HFFc6 (cell line): ENCODE measurements at places on chromosomes 7 and 10.

DNA sequence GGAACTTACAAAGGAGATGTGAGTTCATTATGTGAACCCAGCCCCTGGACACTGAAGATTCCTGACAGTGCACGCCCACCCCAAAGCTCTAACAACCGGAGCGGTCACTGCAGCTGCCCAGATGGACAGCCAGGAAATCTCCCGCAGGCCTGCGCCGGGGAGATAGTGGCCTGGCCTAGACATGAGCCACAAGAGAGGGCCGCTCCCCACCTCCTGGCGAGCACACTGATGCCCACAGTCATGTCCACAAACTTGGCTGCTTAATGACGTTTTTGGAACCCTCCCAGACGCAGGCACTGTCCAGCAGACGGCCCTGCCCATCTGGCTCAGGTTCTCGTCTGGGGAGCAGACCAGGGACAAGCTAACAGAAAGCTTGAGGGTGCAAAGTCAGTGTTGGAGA is 34.2 kb downstream of the TCERG1L start:
- DNase-seq, result no peak

GRCh38 chr10:26770069-26770468 is 72.6 kb downstream of the PDSS1 start:
- DNase-seq, result no peak

DNA sequence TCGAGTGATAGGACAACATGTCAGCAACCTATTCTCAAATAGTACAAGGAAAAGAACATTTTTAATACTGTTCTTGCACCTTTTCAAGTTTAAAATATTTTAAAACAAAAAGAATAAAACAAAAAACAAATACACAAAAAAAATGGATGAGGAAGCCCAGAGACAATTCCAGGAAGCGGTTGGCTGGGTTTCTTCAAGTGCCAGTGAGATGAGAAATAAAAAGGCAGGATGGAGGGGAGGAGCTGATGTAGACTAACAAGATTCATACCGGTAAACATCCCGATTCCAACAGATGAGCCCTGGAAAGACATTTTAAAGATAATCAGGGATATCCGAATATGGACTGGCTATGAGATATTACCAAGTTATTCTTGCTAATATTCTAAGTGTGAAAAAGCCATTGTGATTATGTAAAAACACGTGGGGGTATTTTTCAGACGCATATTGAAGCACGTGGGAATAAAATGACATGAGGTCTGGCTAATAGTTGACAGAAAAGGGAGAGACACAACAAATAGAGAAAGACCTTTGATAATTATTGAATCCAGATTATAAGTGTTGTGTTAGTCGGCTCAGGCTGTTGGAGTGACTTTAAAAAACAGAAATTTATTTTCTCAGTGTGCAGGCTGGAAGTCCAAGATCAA is 101.3 kb upstream of the LRRC4 start:
- DNase-seq, result no peak

DNA sequence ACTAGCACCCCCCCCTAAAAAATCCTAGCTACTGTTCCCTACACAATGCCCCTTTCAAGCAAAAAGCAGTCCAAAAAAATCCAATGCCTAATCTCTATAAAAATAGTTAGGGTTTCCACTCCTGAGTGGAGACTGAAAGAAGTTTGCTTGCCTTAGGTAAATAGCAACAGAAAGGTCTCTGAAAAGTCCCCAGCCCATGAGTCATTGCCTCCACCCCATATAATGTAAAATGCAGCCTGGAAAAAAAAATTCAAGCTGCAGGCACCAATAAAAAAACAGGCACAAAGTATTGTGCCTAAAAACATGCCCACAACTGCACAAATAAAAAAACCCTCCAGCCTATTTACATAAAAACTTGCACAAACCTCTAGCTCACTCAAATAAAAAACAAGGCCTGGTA is 47.5 kb downstream of the ZNF680 start:
- no peak for DNase-seq

GRCh38 chr7:133461421-133461820 is 208.5 kb downstream of the EXOC4 start:
- no peak for DNase-seq
